RCC 7860 (cell line): ENCODE measurements at places on chromosomes 16 and 17.

GRCh38 chr16:84931506-84931905 lies 79.8 kb downstream of the ZDHHC7 start:
- no peak for DNase-seq

- no peak for DNase-seq
Observed at GRCh38 chr16:86574646-86575045, 3.7 kb upstream of the FOXL1 start.

- DNase-seq: no peak
Observed at GRCh38 chr17:11086646-11087340, 154.2 kb upstream of the SHISA6 start.

DNA sequence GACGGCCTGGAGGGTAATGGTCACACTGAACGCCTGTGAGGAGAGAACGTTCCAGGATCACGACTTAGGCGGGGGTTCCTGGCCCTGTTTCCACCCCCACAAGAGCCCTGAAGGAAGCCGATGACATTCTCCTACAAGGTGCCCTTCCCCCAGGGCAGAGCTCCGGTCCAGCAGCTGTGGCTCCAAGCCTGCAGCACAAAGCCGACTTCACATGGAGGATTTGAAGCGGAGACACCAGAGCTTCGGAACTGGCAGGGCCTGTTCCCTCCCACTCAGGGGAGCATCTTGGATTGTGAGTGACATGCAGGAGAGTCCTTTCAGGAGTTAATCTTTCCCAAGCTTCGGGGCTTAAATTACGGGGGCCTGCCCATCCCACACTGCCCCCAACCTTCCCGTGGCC lies 5.0 kb downstream of the FADS6 start:
- DNase-seq: no peak

- no peak for DNase-seq
Observed at GRCh38 chr17:75970011-75970523, 8.9 kb downstream of the ACOX1 start.

GRCh38 chr17:55318081-55318480 lies 53.3 kb downstream of the HLF start:
- no peak for DNase-seq

GRCh38 chr16:76940251-76940650 lies 250.7 kb upstream of the MON1B start:
- DNase-seq: no peak

GRCh38 chr16:12126091-12126806 lies 149.7 kb downstream of the SNX29 start:
- DNase-seq: no peak

- DNase-seq: no peak
Observed at GRCh38 chr17:32302037-32302436, 36.4 kb downstream of the RHBDL3 start.

DNA sequence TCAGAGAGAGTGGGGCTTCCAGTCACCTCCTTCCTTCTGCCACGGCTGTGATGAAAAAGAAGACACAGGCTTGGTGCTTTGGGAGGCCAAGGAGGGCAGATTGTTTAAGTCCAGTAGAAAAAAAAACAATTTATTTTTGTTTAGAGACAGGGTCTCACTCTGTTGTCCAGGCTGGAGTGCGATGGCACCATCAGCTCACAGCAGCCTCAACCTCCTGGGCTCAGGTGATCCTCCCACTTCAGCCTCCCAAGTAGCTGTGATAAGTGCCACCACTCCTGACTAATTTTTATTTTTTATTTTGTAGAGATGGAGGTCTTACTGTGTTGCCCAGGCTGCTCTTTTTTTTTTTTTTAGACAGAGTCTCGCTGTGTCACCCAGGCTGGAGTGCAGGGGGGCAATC lies 2.7 kb upstream of the MVD start:
- DNase-seq: no peak

- DNase-seq: no peak
Observed at GRCh38 chr17:65485388-65486299, 75.8 kb downstream of the AXIN2 start.

GRCh38 chr17:75411328-75412067 lies 6.0 kb upstream of the GRB2 start:
- no peak for DNase-seq

DNA sequence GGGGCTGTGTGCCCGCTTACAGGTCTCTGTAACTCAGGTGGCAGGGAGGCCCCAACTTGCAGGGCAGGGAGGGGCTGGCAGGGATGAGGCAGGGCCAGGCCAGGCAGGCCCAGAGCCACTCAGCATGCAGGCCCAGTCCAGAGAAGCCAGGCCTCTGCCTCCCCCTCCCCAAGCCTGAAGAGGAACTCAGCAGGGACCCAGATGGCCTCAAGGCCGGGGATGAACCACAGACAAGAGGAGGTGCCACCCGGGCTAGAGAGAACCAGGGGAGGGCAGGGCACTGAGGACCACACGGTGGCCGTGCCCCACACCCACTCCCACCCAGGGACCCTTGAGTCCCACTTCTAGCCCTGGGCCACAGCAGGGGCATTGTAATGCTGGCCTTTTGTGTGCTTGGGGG lies 29.8 kb upstream of the EIF1 start:
- DNase-seq: no peak

DNA sequence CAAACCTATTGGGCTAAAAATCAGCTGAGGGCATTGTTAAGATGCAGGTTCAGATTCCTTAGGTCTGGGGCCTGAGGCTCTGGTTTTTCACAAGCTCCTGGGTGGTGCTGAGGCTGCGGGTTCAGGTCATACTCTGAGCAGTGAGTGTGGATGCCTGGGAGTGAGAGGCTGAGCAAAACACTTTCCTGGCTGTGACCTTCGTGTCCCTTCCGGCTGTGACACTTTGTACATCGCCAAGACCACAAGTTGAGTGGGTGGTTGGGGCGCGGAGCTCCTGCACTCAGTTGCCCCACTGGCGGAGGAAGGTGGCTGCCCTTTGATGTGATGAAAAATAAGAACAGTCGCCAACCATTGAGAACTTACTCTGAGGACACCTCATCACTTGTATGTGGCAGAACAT lies 24.8 kb downstream of the CCR7 start:
- DNase-seq: no peak
